ENCODE measurements at places on chromosomes 4 and X. TPM values are rescaled to one million over a fixed set of nuclear protein-coding genes. Genes with fewer than 3 reads are reported as not detected.

- H3K36me3 ChIP-seq, result no peaks in the 10 kb centered on the region
- H3K4me3 ChIP-seq, result peak overlapping the region; percentile 11
- no peaks in the 10 kb centered on the region for H3K27me3 ChIP-seq
- peak; percentile 96 for DNase-seq
Measured at GRCh38 chrX:131752493-131753198, 208.8 kb downstream of the OR13H1 start.

DNA sequence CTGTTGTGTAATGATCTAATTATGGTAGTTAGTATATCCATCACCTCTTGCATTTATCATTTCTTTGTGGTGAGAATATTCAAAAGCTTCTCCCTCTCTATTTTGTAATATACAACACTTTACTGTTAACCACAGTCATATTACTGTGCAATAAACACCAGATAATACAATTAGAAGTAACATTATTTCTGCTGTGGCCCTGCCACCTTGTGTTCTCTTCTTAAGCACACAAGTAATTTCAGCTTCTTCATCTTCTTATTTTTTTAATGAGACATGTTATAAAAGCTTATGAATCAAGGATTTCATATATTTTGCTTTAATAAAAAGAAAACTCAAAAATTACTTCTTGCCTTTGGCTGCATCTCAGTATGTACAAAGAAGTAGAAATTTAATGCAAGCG, 675.2 kb upstream of the INTU start:
- H3K36me3 ChIP-seq, result no peaks in the 10 kb centered on the region
- H3K4me3 ChIP-seq, result no peak overlapping the region
- no peaks in the 10 kb centered on the region for H3K4me1 ChIP-seq
- DNase-seq, result peak; percentile 50
- no peaks in the 10 kb centered on the region for H3K27me3 ChIP-seq

GRCh38 chr4:167222099-167222498, 12.2 kb downstream of the SPOCK3 start:
- H3K27ac ChIP-seq, result no peak overlapping the region
- no peaks in the 10 kb centered on the region for H3K27me3 ChIP-seq
- no peak for DNase-seq
- H3K4me1 ChIP-seq, result no peaks in the 10 kb centered on the region
- no peaks in the 10 kb centered on the region for H3K36me3 ChIP-seq
- no peak overlapping the region for H3K4me3 ChIP-seq

SLC25A4 gene
- total RNA-seq, result 52.2 TPM

TASL gene
- total RNA-seq, result 4.6 TPM

- no peak overlapping the region for H3K4me3 ChIP-seq
- peaks cover 12% of the 10 kb centered on the region for H3K27me3 ChIP-seq
- no peak overlapping the region for H3K27ac ChIP-seq
- H3K4me1 ChIP-seq, result peaks cover 4% of the 10 kb centered on the region
Measured at GRCh38 chrX:19792412-19792811, 95.0 kb downstream of the SH3KBP1 start.

- H3K27me3 ChIP-seq, result peaks cover 21% of the 10 kb centered on the region
- no peaks in the 10 kb centered on the region for H3K4me1 ChIP-seq
- DNase-seq, result no peak
- H3K36me3 ChIP-seq, result no peaks in the 10 kb centered on the region
- H3K4me3 ChIP-seq, result no peak overlapping the region
Measured at GRCh38 chrX:18026166-18026565, 165.1 kb upstream of the RAI2 start.

DNA sequence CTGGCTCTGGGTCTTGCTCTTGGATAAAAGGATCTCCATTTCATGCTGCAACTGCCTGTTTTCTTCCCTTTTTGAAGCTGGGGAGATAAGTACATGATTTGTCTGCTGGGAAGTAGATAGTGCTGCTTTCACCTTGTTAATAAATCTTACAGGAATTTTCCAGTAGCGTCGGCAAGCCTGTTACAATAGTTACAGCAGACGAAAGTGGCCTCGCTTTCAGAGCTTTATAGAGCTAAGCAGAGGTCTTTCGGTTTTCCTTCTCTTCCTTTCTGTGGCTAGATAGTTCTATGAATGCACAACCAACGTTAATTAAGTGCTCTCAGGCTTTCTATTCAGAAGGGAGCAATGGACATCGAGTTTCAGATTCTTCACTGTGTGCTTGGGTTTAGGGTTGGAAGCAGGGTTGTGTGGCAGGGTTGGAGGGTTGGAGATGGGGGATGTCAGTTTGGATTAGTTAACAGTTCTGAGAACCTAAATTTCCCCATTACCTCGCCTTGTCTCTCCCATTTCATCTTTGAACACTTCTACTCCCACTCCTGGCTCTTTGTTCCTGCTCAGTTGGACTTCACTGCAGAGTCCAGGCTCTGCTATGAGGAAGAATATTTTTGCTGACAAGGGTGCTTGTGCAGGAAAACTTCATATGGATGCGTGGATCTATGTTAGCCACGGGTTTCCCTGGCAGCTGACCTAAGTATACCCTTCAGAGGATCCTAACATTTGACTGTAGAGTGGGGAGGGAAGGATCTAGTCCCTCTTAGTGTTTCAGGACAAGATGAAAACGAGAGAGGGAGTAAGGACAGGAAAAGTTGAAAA, 237.9 kb downstream of the ARHGAP10 start:
- H3K36me3 ChIP-seq, result peaks cover 3% of the 10 kb centered on the region
- H3K4me1 ChIP-seq, result no peaks in the 10 kb centered on the region
- H3K27me3 ChIP-seq, result no peaks in the 10 kb centered on the region

DNA sequence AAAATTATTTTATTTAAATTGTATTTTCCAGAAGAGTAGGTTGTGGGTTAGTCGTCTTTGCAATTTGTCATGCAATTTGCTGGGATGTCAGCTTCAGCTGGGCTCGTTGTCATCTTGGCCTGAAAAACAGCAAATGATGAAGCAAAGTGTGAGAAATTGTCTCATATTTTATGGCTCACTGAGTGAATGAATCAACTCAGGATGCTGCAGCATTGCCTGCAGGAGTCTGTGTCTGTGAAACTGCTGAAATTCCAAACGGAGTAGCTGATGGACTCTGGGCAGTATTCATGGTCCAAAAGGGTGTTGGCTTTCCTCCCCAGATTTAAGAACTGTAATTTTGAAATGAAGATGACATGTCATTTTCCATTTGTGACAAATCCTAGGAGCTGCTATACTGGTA, 37.2 kb downstream of the CXCL8 start:
- no peak overlapping the region for H3K27ac ChIP-seq
- no peaks in the 10 kb centered on the region for H3K4me1 ChIP-seq
- no peak for DNase-seq
- no peak overlapping the region for H3K4me3 ChIP-seq
- no peaks in the 10 kb centered on the region for H3K27me3 ChIP-seq
- no peaks in the 10 kb centered on the region for H3K36me3 ChIP-seq

DNA sequence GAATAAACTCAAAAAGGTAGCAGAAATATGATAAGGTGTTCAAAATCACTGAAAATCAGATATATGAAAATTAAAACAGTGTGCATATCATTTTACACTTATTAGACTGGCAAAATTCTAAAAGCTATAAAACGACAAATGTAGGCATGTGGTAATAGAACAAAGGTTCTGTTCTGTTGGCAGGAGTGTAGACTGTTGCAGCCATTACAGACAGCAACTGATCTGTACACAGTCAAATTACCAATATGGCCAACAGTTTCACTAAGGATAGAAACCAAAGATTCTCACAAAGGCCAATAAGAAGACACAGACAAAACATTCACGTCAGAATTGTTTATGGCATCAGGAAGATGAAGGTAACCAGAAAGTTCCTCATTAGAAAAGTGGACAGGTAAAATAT, 112.8 kb upstream of the PLS3 start:
- H3K4me1 ChIP-seq, result no peaks in the 10 kb centered on the region
- no peak for DNase-seq
- no peaks in the 10 kb centered on the region for H3K36me3 ChIP-seq
- no peak overlapping the region for H3K4me3 ChIP-seq

GAGE12E gene
- not detected for total RNA-seq

DNA sequence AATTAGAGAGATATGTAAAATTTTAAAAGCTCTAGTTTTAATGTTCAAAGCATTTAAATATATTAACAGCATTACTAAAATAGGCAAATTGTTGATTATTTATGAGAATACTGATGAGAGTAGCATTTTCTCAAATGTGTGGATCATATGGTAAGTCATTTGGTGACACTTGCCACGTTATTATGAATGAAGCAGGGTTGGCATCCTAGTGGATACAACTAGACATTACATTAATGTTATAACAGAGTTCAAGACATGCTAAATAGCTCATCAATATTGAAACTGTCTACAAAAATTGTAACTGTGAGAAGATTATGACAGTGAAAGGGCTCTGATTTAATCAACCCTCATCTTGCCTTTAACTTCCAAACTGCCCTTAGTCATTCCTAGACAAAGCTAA, 171.1 kb downstream of the PDGFC start:
- H3K4me3 ChIP-seq, result no peak overlapping the region
- no peaks in the 10 kb centered on the region for H3K27me3 ChIP-seq
- H3K4me1 ChIP-seq, result no peaks in the 10 kb centered on the region
- no peak overlapping the region for H3K27ac ChIP-seq

GRCh38 chr4:159289682-159290081, 186.8 kb downstream of the RAPGEF2 start:
- peak overlapping the region; percentile 21 for H3K27ac ChIP-seq
- H3K36me3 ChIP-seq, result no peaks in the 10 kb centered on the region
- no peak overlapping the region for H3K4me3 ChIP-seq
- no peak for DNase-seq

SH3D19 gene
- total RNA-seq, result 69.2 TPM

ADH1C gene
- 5.9 TPM for total RNA-seq

Data from lung (tissue), 17 donors.